ENCODE measurements at places on chromosomes 11 and 22.

DNA sequence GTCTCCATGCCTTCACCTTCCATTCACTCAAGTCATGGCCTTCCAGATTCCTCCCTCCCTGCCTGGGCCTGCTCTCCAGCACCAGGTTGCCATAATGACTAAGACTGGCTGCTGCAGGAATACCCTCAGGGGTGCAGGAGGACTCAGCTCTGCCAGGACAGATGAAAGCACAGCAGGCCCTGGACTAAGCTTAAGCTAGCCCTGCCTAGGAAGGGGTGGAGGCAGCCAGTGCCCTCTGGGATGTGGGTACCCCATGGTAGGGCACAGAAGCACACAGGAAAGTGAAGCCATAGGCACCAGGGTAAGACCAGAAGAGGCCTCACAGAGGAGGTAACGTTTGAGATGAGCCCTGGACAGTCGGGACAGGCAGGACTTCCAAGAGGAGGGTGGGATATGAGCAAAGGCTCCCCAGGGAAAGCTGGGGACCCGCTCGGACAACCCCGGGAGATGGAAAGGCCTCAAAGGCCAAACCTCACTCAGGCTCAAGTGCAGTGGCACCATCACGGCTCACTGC, 3.0 kb upstream of the RIN1 start:
- no peak for DNase-seq

DNA sequence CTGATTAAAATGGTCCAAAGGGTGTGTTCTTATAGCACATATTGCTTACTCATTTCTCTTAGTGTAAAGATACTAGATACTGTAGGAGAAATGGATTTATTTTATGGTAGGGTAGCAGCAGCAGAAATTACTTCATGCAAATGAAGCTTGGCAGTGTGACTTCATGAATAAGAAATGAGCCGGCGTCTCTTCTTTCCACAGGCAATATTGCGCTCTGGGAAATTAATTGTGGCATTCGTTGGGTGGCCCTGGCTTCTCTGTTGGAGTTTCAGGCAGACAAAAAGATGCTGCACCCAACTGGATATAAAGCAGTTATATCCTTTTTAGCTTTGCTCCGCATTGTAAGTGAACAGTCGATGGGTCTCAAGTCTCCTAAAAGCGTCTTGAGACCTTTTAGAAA, 211.0 kb upstream of the NAV2 start:
- no peak for DNase-seq

GRCh38 chr11:131928992-131929391, 558.6 kb downstream of the NTM start:
- DNase-seq: no peak

DNA sequence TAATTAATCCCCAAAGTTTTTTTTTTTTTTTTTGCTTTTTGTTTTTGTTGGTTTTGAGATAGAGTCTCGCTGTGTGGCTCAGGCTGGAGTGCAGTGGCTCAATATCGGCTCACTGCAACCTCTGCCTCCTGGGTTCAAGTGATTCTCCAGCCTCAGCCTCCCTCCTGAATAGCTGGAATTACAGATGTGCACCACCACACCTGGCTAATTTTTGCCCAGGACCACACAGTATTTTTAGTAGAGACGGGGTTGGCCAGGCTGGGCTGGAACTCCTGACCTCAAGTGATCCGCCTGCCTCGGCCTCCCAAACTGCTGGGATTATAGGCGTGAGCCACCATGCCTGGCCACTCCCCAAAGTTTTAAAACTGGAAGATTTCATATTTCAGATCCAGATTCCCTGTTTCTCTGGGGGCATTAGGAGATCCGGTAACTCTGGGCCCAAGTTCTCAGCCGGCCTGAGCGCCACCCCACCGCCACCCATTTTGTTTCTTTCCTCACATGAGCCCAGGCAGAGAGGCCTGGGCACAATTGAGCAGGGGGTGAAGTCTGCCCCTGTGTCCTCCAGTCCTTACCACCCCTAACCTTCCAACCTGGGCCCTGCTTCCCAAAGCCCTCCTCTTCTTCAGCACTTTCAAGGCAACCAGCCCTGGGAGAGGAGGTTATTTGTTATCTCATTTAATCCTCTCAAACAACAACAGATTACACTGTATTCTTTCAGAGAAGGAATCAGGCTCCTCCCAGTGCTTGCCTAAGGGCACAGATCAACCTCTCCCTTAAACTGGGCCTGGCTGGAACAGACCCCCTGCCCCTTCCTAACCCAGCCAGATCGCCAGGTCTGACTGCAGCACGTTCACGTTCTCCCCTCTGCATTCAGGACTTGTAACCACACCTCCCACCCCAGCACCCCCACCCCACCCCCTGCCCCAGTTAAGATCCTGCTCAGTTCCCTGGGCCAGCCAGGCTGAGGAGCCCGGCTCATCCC, 1.9 kb upstream of the CSNK1E start:
- no peak for DNase-seq

- peak; percentile 82 for DNase-seq
These were observed 69.0 kb upstream of the SYT13 start for GRCh38 chr11:45354976-45355705.

GRCh38 chr11:86861810-86862209, 61.5 kb downstream of the PRSS23 start:
- DNase-seq: no peak

DNA sequence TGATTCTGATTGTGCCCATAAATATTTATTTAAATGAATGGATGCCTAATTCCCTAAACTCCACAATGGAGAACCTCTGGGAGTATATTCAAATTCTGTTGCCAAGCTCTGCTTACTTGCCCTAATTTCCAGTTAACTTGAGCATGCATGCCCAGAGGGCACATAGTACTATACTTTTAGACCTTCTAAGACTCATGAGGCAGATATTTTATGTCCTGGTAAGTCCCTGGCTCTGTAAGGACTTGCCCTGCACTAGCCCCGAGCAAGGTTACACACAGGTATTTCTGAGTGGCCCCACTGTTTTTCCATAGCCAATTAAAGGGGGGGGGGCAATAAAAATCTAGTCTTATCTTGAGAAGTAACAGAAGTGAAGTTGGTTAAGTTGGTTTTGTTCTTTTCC, 21.1 kb upstream of the CAPRIN1 start:
- no peak for DNase-seq

GRCh38 chr11:14644226-14645014, 816 bp downstream of the PDE3B start:
- no peak for DNase-seq
